Right ventricle myocardium superior (tissue), 1 donor: ENCODE measurements at places on chromosomes 5 and 9. TPM values are rescaled to one million over a fixed set of nuclear protein-coding genes. Genes with fewer than 3 reads are reported as not detected.

OTP gene
- not detected for total RNA-seq

PRDM9 gene
- not detected for total RNA-seq

FIBCD1 gene
- total RNA-seq = 0.59 TPM

CKMT2 gene
- total RNA-seq = 1,933 TPM

TAF11L10 gene
- not detected for total RNA-seq

IRX1 gene
- 0.65 TPM for total RNA-seq

FBN2 gene
- 23.5 TPM for total RNA-seq

STPG3 gene
- total RNA-seq = 1.3 TPM

GABRA1 gene
- total RNA-seq = not detected

ZNF189 gene
- total RNA-seq = 14.6 TPM

C5orf47 gene
- not detected for total RNA-seq

IRX2 gene
- total RNA-seq = 5.6 TPM

FOXD1 gene
- total RNA-seq = not detected

FOXI1 gene
- total RNA-seq = not detected

DMGDH gene
- 2.2 TPM for total RNA-seq

CRHBP gene
- 0.27 TPM for total RNA-seq

SPATA31A6 gene
- total RNA-seq = not detected

CNTNAP3 gene
- total RNA-seq = 10.1 TPM

RORB gene
- 5.7 TPM for total RNA-seq

TAS2R1 gene
- total RNA-seq = not detected

SLC6A3 gene
- not detected for total RNA-seq

NPM1 gene
- total RNA-seq = 342 TPM

SHISAL2B gene
- total RNA-seq = not detected

LCNL1 gene
- 9.7 TPM for total RNA-seq

JAKMIP2 gene
- 0.27 TPM for total RNA-seq

MELK gene
- total RNA-seq = 0.48 TPM

CCDC192 gene
- total RNA-seq = not detected

LOX gene
- total RNA-seq = 3.1 TPM

JAK2 gene
- 12.7 TPM for total RNA-seq

BNC2 gene
- total RNA-seq = 3.9 TPM
